D721Med (cell line): ENCODE measurements at places on chromosomes 11 and 22.
A peak's percentile ranks its signal among the peaks of the same experiment; 100 is the strongest.

GRCh38 chr11:11971906-11972547, 36.4 kb downstream of the DKK3 start:
- DNase-seq = no peak

GRCh38 chr11:47857485-47857884, 9.3 kb upstream of the NUP160 start:
- no peak for DNase-seq

GRCh38 chr11:117316197-117316961, at the start of gene BACE1:
TSS of gene BACE1 (minus strand) at chr11:117316256. CDS start at chr11:117315795, 461 bp downstream.
- DNase-seq = peak; percentile 80

DNA sequence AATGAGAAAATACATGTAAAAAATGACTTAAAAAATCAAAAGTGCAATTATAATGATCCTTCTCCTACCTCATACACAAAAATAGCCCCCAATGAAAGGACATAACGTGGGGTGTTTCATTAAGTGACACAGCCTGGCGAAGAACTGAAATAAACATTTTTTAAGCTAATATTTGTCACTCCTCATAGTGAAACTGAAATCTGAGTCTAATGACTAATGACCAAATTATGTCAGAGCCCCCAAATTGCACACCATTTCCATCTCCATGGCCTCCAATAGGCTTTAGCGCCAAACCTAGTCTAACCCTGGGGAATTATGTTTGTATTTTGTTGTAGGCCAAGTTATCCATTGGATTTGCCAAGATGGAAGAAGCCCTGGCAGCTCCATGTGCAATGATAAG, 119.1 kb downstream of the WT1 start:
- DNase-seq = no peak

- no peak for DNase-seq
These were observed 13.1 kb upstream of the TCF20 start for GRCh38 chr22:42283278-42284201.

- DNase-seq = peak; percentile 96
These were observed 8.4 kb upstream of the SLC2A11 start for GRCh38 chr22:23849009-23850006.

GRCh38 chr11:78377625-78378418, 39.8 kb downstream of the GAB2 start:
- no peak for DNase-seq

GRCh38 chr22:40220316-40221054, 42.8 kb downstream of the TNRC6B start:
- DNase-seq = no peak

DNA sequence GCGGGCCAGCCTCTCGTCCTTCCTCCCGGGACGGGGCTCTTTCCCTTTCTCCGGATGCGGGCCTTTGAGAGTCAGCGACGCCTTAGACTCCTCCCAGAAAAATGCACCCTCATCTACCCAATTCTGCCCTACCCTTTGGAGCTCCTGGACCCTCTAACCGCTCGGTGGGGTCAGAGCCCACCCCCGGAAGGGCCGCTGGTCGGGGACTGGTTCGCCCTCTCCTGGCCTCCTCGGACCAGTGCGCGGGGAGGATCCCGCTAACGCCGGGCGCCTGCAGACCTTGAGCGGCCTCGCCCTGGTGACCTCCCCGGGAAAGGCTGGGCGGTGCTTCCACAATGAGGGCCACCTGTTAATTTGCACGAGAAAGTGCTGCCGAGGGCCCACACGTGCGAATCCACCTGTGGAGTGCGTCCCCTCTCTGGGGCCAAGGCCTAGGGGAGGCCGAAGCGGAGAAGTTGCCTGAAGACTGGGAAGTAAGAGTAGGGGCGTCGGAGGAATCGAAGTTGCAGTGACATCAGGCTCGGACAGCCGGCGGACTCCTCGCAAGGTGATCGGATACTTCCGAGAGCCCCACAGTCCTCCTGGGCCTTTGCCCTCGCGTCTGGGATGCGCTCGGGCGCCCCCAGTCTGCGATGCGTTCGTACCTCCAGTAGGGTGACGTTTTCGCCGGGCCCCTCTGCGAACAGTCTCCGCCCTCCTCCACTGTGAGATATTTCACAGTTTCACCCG, 61.5 kb downstream of the ENDOD1 start:
- no peak for DNase-seq

GRCh38 chr11:84224042-84224441, 937.9 kb upstream of the CCDC90B start:
- DNase-seq = no peak

DNA sequence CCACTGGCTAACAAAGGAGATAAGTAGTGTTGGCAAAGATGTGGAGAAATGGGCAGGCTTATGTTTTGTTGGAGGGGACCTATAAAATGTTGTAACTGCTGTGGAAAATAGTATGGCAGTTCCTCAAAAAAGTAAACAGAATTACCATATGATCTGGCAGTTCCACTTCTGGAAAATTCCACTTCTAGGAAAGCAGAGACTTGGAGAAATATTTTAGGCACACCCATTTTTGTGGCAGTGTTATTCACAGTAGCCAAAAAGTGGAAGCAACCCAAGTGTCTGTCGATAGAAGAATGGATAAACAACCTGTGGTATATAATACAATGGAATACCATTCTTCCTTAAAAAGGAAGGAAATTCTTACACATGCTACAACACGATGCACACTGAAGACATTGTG, 57.0 kb upstream of the ADORA2A start:
- no peak for DNase-seq

- no peak for DNase-seq
These were observed 48.7 kb downstream of the SYTL2 start for GRCh38 chr11:85762226-85762625.

- DNase-seq = no peak
These were observed 118.6 kb downstream of the WNT11 start for GRCh38 chr11:76087749-76088148.

DNA sequence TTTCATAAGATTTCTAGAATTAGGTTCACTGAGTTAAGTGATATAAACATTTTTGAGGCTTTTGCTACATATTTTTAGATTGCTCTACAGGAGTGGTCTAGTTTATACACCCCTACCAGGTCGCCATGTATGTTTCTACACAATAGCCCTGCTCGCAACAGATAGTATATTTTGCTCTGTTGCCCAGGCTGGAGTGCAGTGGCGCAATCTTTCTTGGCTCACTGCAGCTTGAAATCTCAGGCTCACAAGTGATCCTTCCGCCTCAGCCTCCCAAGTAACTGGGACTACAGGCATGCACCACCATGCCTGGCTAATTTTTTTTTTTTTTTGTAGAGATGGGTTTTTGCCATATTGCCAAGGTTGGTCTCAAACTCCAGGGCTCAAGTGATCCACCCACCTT, 10.4 kb downstream of the ZNRF3 start:
- DNase-seq = no peak

GRCh38 chr11:11424688-11425087, 71.6 kb upstream of the CSNK2A3 start:
- no peak for DNase-seq

- DNase-seq = no peak
These were observed 59.3 kb downstream of the NRXN2 start for GRCh38 chr11:64663656-64664055.

DNA sequence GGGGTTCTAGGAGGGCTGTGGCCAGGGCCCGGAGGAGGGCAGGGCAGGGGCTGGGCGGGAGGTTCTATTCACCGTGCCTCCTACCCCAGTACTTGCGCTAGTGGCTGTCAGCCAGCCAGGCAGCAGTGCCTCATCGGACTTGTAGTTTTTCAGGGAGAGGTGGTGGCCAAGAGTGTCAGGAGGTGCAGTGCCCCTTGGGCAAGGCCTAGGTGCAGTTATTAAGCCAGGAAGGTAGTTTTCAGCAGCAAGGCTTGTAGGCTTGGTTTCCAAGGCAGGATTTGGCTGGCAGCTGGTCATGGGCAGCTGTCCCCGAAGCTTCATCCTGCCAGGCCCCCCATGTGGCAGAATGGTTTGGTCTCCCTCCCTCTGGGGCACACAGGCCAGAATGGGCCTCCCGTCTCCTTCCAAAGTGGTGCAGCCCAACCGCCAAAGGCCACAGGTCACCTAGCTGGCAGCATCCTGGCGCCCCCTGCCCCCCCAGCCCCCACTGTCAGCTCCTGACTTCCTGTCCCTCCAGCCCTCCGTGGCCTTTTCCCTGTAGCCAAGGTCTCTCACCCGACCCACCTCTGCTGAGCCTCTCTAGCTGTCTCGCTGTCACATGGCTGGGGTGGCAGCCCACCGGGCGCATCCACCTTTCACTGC, 8.5 kb downstream of the CCDC88B start:
- no peak for DNase-seq

DNA sequence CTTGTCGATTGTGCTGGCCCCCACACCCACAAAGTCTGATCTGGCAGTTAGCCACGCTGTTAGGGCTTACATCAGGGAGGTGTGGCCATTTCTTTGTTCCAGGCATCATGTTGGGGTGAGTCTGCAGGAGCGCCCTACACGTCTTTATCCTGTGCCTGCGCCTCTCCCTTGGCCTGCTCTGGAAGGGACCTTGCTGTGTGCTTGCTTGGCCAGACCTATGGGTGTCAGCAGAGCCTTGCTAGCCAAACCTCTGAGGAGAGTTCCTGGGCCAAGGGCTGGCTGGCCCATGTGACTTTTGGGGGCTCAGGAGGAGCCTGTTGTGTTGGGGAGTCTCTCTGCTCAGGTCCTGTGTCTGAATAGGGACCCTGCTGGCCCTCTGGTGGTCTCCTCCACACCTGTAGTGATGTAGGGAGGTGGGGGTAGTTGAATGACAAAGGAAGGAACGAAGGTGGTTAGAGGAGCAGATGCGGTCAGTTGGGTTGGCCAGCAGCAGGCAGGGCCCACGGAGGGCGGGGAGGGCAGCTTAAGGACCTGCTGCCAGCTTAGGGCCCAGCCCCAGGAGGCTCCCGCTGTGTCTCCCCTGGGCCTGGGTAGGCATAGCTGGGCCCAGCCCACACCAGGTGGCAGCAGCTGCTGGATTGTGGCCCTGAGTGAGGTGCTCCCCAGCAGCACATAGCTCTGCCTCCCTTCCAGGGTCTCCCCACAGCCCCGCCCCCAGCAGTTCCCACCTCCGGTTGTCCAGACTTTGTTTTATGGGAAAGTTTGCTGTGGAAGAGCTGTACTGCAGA, 7.9 kb downstream of the PPIL2 start:
- DNase-seq = no peak

DNA sequence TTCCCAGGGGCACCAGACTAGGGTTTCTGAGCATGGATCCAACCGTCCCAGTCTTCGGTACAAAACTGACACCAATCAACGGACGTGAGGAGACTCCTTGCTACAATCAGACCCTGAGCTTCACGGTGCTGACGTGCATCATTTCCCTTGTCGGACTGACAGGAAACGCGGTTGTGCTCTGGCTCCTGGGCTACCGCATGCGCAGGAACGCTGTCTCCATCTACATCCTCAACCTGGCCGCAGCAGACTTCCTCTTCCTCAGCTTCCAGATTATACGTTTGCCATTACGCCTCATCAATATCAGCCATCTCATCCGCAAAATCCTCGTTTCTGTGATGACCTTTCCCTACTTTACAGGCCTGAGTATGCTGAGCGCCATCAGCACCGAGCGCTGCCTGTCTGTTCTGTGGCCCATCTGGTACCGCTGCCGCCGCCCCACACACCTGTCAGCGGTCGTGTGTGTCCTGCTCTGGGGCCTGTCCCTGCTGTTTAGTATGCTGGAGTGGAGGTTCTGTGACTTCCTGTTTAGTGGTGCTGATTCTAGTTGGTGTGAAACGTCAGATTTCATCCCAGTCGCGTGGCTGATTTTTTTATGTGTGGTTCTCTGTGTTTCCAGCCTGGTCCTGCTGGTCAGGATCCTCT, 709 bp downstream of the MRGPRX4 start:
- DNase-seq = no peak

GRCh38 chr11:43925932-43926505, 16.4 kb upstream of the C11orf96 start:
- no peak for DNase-seq
